D341Med (cell line): ENCODE measurements at places on chromosomes 7 and 10.

GRCh38 chr10:484441-484924 lies 205.0 kb downstream of the DIP2C start:
- no peak for DNase-seq

- DNase-seq, result no peak
Observed at GRCh38 chr10:112244197-112244596, 39.0 kb upstream of the TECTB start.

DNA sequence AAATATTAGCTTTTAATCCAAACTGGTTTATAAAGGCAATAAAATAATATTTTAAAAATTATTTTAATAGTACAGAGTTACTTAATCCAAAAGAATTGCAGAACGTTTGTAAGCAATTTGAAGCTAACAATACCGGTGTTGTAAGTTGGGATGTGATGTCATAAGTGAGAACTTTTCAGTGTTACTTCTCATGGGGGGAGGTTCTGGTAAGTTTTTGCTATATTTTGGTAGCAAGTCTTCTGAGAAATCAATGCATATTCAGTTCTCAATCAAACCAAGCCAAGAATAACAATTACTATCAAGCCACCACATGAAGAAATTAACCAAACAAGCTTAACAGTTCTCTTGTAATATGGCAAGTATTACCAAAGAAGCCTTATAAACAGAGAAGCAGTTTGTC lies 147.1 kb upstream of the ASAH2 start:
- no peak for DNase-seq

DNA sequence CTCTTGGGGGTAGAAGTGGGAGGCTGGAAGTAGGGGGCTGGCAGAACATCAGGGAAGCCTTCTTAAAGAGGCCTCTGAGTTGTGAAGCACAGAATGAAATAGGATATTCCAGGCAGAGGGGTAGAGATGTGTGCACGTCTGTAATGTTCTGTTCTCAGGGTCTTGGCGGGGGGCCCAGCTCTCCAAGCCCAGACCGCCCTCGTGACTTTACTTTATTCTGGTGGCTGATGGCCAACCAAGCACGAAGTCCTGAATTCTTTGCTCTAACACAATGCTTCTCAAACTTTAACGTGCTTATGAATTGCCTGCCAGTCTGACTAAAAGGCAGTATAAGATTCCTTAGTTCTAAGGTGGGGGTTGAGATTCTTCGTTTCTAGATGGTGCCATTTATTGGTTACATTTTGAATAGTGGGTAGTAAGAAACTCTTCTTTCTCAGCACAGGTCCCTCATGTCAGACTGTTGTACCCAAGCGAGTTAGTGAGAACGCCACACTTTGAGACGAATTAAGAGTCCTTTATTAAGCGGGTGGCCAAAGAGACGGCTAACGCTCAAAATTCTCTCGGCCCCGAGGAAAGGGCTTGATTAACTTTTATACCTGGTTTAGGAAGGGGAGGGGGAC lies 8.2 kb downstream of the PRXL2A start:
- no peak for DNase-seq

- peak; percentile 58 for DNase-seq
Observed at GRCh38 chr10:18472977-18473376, 178.4 kb downstream of the NSUN6 start.

- no peak for DNase-seq
Observed at GRCh38 chr10:29608476-29609301, 26.1 kb downstream of the SVIL start.

DNA sequence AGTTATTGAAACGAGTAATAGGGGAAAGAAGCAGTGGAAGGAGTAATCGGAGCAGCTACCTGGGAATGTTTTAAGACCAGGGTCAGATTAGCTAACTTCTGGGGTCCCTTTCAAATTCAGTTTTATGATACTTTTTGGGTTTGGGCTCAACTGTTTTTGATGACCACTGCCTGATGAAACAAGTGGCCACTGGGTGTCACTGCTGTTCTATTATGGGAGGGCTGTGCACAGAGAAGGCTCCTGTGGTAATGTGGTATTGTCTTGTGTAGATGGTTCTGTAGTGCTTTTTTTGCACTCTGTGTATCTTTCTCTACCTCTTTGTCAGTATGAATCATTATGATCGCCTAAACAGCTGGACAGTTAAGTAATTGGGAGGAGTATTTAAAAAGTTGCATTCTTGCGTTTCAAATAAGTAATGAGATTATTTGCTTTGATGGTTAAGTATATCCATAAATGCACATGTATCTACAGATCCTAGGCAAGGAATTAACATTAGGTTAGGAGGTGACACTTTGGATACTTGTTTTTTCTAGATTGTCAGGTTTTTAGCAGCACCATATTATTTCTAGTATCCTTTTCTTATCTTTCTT lies 128.4 kb downstream of the ABCA13 start:
- peak; percentile 64 for DNase-seq

DNA sequence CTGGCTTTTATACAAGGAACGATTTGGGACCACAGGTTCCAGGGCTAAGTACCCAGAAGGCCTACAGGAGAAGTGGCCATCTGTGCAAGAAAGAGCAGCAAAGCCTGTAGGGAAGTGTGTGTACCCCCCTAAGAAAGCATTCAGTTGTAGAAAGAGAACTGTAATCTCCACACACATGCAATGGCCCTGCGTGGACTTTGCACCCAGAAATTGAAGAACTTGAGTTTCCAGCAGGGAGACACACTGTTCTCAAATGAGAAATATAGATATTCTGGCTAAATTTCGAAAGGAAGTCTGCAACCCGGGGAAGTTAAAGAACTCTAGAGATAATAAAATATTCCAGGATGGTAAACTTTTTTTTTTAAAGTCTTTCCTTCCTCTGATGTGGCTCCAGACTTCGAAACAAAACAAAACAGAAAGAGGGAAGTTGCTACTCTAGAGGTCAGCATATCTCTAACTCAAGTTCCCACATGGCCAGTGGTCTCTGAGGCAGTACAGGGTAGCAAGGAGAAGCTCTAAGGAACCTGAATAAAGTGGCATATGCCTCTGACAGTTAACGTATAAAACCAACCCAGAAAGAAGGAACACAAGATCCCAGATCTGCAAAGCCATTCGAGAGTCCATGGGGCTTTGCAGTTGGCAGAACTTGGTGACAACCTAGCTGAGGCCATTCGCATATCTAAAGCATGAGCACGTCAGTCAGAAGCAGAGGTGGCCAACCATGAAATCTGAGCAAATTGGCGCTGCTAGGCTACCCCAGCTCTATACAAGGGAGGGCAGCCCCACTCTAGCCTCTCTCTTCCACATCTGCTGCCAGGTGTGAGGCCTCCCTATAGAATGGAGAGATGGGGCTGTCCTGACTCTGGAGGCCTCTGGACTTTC lies 56.6 kb downstream of the ELMO1 start:
- no peak for DNase-seq

- DNase-seq, result no peak
Observed at GRCh38 chr10:63561341-63561740, 40.1 kb downstream of the REEP3 start.
